ENCODE measurements at places on chromosomes 3 and 15.

- no peak for DNase-seq
Measured at GRCh38 chr15:65795663-65796216, 3.6 kb upstream of the DENND4A start.

GRCh38 chr3:186653984-186654383, 11.8 kb upstream of the HRG start:
- no peak for DNase-seq

DNA sequence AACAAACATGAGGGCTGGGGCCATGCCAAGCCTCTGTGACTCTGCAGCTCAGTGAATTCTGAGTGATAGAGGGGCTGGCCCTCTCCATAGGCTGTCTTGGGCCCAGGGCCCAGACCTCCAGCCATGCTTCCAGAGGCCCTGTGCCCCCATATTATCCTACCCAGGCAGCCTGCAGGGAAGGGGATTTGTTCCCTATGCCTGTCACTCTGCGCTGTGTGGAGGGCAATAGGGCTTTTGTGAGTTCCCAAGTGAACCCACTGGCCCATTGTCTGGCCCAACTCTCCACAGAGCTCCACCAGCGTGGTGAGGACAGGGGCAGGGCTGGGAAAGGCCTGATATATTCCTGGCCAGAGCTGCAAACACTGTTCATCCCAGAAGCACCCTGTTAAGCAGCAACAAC, 113.2 kb downstream of the EPHB1 start:
- no peak for DNase-seq

DNA sequence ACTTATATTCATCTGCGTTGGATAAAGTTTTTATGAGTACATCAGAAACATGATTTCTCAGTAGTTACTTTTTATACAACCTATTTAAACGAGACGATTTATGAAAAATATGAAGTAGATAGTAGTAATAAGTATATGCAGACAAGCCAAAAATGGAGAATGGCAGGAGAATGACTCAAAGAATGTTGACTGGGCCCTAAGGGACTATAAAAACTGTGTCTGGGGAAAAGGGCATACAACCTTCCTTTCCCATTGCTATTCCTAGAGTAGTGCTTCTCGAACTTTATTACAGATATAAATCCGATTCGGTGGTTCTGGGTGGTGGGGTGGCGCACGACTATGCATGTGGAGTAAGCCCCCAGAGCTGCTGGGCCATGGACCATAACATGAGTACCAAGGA, 558.5 kb downstream of the FOXP1 start:
- DNase-seq: no peak

- DNase-seq: no peak
Measured at GRCh38 chr15:78921940-78922339, 22.9 kb downstream of the CTSH start.

- DNase-seq: no peak
Measured at GRCh38 chr15:32837935-32838334, 120.1 kb downstream of the GREM1 start.

- no peak for DNase-seq
Measured at GRCh38 chr15:99442252-99442897, 123.4 kb upstream of the MEF2A start.

GRCh38 chr3:117101697-117102096, 392.1 kb downstream of the TUSC7 start:
- no peak for DNase-seq

DNA sequence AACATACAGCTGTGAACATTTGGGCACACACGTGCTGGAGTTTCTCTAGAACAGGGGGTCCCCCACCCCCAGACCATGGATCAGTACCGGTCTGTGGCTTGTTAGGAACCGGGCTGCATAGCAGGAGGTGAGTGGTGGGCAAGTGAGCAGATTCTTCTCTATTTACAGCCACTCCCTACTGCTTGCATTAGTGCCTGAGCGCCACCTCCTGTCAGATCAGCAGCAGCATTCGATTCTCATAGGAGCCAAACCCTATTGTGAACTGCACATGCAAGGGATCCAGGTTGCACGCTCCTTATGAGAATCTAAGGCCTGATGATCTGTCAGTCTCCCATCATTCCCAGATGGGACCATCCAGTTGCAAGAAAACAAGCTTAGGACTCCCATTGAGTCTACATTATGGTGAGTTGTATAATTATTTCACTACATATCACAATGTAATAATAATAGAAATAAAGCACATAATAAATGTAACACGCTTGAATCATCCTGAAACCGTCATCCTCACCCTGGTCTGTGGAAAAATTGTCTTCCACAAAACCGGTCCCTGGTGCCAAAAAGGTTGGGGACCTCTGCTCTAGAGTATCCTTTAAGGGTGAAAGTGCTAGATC, 25.8 kb downstream of the CHRM5 start:
- DNase-seq: no peak

GRCh38 chr3:154314152-154314551, 10.1 kb downstream of the DHX36 start:
- DNase-seq: no peak

GRCh38 chr3:149625795-149626194, 32.0 kb downstream of the WWTR1 start:
- no peak for DNase-seq

DNA sequence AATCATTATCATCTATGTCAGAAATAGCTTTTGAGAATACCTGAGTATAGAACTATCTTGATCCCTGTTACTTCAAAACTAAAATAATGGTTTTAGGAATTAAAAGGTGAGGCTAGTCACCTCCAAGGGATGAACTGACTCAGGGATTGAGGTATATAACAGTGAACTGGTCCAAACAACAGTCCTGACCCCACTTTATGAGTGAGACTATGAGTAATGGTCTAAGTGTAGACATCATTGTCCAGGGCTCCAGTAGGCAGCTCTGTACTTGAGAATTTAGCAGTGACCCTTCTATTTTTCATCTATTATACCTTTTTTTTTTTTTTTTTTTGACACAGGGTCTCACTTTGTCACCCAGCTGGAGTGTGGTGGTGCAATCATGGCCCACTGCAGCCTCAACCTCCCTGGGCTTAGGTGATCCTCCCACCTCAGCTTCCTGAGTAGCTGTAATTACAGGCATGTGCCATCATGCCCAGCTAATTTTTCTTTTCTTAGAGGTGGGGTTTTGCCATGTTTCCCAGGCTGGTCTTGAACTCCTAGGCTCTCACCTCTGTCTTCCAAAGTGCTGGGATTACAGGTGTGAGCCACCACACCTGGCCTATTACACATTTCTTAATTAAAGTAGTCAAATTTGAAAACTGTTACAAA, 36.3 kb downstream of the MLH1 start:
- no peak for DNase-seq

DNA sequence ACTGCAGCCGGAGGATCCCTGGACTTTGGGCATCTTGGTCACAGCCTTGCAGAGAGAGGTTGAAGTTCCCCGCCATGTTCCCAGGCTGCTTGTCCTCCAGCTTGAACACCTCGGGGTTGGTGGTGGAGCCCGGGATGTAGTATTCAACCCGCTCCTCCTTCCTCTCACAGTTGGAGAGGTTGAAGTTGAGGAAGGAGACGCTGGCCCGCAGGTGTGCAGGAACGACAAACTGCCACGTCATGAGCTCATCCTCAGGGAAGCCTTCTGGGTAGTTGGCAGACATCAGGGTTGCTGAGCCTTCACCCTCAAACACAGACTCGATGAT, 35.7 kb downstream of the CDCP1 start:
- no peak for DNase-seq

DNA sequence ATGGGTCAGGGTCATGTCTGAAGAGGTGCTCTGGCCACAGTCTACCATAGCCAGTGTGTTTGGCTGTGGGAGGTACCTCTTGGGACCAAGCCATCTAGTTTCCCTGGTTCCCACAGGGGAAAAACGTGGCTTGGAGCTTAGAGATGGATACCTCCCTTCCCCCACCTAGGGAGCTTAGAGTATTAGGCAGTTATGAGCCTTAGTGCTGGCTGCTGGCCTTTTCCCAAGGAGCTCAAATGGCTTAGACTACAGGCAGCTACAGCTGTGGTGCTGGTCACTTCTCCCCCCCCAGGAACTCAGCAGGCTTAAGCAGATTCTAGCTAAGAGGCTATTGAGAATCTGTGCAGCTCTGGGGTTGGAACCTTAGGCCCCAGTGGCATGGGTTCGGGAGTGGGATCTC, 591.2 kb downstream of the NSUN3 start:
- no peak for DNase-seq

GRCh38 chr3:126459763-126460127, 15.9 kb downstream of the ZXDC start:
- DNase-seq: no peak

DNA sequence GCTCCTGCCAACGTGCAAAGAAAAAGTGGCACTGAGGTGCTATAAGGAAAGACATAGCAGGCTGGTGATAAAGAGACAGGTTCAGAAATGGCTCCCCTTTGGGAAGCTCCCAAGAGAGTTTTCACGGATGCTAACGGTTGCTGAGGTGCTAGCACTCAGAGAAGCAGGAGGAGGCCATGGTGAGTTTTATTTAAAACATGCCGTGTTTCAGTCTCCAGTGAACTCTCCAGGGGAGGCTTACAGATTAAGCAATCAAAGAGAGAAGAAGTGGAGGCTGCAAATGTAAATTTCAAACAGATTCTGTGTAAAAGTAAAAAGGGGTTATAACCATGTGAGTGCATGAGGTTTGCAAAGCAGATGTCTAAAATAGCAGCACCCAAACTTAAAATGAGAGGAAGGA, 346.2 kb downstream of the NTRK3 start:
- no peak for DNase-seq

DNA sequence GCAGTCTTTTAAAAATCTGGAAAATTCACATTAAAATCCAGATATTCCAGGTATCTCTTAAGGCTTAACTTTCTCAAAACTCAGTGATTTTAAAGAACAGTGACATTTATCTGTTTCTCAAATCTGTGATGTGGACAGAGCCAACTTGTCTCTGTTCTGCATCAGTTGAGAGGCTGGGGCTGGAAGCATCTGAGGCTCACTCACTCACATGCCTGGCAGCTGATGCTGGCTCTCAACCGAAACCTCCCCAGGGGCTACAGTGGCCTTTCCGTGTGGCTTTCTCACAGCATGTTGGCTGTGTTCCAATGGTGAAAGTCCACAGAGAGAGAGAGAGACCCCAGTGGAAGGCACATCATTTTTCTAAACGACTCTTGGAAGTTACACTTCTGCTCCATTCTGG, 53.5 kb downstream of the CEMIP start:
- DNase-seq: no peak

- DNase-seq: no peak
Measured at GRCh38 chr3:59286791-59287531, 237.1 kb upstream of the CFAP20DC start.

DNA sequence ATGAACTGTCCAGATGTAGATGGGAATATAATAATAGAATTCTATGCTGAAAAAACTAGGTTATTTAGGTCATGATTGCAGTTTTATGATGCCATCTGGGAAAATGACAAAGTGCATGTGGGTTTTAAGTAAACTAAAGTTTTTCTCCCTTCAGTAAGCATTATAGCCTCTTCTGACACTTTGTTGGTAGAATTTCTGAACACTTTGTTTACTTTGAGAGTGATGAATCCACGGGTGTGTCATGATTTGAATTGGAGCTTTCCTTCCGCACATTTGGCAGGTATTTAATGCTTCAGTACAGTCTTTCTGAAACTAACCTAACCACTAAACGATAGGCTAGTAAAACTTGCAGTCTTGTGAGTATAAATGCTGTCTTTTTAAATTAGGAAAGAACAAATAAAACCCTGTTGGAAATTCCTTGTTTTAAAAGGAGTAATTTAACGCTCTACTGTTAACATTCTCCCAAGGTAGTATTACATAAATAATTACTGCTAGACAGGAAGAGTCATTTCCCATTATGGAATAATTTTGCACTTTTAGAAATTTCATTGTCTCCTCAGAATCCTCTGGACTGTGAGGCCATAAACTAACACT, 7.0 kb downstream of the FILIP1L start:
- DNase-seq: no peak

DNA sequence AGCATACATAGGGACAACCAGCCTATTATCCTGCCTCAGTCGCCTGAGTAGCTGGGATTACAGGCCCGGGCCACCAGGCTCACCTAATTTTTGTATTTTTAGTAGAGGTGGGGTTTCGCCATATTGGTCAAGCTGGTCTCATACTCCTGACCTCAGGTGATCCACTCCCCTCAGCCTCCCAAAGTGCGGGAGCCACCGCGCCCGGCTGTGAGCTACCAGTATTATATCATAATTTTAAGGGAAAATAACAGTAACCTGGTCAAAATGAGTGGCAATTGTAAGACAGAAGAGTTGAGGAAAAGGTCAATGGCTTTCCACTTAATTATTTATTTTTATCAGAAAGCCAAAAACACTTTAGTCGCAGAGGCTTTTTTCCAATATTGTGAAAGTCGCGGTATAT, 652.6 kb upstream of the BCHE start:
- DNase-seq: no peak

DNA sequence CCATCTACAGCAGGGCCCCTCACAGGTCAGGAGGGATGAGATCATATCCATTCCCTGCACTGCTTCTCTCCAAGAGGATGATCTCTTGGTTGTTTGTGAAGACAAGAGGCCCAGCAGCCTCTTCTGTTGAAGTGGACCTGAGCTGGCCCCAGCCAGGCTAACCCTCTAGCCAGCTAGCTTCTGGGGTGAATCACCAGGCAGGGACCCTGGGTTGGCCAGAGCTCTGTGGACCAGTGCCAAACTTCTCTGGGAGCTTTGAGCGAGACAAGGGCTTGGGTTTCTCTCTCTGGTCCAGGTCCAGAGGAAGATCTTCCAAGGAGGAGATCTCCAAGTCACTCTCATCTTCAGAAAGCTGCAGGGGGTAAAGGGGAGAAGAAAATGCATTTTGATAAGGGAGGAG, 52.7 kb downstream of the CLDN18 start:
- DNase-seq: no peak

DNA sequence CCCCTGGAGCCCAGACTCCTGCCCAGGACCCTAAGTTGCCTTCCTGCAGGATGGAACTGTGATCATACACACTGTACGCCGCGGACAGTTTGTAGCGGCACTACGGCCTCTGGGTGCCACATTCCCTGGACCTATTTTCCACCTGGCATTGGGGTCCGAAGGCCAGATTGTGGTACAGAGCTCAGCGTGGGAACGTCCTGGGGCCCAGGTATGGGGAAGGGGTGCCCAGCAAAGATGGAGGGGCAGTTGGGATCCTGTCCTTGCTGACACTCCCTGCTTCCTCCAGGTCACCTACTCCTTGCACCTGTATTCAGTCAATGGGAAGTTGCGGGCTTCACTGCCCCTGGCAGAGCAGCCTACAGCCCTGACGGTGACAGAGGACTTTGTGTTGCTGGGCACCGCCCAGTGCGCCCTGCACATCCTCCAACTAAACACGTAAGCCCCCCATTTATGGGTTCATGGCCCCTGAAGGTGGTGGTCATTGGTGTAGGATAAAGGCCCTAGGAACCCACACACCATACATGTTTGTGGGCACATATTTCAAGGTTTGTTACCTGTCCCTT, 28.8 kb downstream of the NBEAL2 start:
- no peak for DNase-seq

- no peak for DNase-seq
Measured at GRCh38 chr15:41921167-41921566, 27.3 kb upstream of the SPTBN5 start.

DNA sequence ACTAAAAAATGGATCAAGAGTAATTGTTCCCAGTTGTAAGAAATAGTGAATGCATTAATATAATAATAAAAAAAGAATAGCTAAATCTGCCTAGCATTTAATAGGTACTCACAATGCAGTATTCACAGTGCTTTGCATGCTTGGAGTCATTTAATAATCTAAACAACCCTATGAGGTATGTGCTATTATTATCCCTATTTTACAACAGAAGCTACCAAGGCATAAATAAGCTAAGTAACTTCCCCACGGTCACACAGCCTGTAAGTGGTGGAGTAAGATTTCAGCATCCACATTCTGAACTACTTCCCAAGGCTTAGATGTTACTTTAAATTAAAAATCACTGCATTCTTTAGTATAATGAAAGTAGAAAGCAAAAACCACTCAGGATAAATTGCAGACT, 102.9 kb downstream of the PLCH1 start:
- no peak for DNase-seq

Measured in right renal cortex interstitium (tissue), 3 donors.